ENCODE measurements at places on chromosomes 7 and 10. TPM values are rescaled to one million over a fixed set of nuclear protein-coding genes. Genes with fewer than 3 reads are reported as not detected.
A peak's percentile ranks its signal among the peaks of the same experiment; 100 is the strongest.

- H3K27me3 ChIP-seq: no peaks in the 10 kb centered on the region
- peak; percentile 53 for DNase-seq
- H3K4me1 ChIP-seq: peaks cover 50% of the 10 kb centered on the region
- H3K36me3 ChIP-seq: peaks cover 26% of the 10 kb centered on the region
These were observed 52.8 kb downstream of the PODXL start for GRCh38 chr7:131503639-131504038.

C10orf95 gene
- not detected for total RNA-seq

DNA sequence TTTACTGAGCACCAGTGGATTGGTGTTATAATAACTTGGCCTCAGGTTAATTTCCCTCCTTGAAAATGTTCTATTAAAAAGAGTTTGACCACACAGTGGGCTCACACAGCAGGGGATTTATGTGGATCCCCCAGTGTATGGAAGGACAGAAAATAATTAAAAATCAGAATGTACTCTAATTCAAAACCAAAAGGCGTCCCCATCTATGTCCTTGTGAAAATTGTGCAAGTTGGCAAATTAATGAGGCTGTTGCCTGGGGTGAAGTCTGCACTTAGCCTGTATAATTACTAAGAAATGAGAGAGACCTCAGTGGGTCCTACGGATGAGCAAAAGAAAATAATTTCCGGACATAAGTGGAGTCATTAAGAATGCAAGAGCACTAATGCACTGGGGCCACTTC lies 31.1 kb downstream of the PIK3CG start:
- H3K27me3 ChIP-seq: no peaks in the 10 kb centered on the region
- H3K36me3 ChIP-seq: no peaks in the 10 kb centered on the region
- H3K27ac ChIP-seq: no peak overlapping the region
- H3K4me3 ChIP-seq: no peak overlapping the region

ZNF365 gene
- total RNA-seq: 1.1 TPM

- no peak overlapping the region for H3K4me3 ChIP-seq
- H3K27ac ChIP-seq: no peak overlapping the region
- H3K27me3 ChIP-seq: no peaks in the 10 kb centered on the region
These were observed 78.3 kb upstream of the SLC26A5 start for GRCh38 chr7:103524042-103524907.

VSTM4 gene
- 22.7 TPM for total RNA-seq

BLNK gene
- 0.39 TPM for total RNA-seq

DNA sequence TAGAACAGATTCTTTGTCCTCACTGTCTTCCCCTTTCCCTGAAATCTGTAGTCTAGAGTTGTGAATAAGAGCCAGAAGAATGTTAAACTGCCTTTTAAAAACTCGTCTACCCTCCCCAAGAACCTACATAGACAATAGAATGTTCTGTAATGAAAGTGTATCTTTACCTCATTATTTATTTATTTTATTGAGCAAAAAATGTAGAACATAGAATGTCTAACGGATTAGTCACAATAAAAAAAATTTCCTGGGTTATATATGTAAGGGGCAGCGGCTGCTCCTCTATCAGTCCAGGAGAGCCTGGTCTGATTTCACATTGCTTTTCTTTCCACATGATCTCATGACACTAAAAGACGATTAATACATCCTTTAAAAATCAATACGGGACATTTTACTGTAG lies 135.7 kb downstream of the SDK1 start:
- DNase-seq: no peak
- H3K4me1 ChIP-seq: no peaks in the 10 kb centered on the region
- H3K36me3 ChIP-seq: no peaks in the 10 kb centered on the region
- H3K4me3 ChIP-seq: no peak overlapping the region
- H3K27ac ChIP-seq: no peak overlapping the region
- H3K27me3 ChIP-seq: no peaks in the 10 kb centered on the region

DNA sequence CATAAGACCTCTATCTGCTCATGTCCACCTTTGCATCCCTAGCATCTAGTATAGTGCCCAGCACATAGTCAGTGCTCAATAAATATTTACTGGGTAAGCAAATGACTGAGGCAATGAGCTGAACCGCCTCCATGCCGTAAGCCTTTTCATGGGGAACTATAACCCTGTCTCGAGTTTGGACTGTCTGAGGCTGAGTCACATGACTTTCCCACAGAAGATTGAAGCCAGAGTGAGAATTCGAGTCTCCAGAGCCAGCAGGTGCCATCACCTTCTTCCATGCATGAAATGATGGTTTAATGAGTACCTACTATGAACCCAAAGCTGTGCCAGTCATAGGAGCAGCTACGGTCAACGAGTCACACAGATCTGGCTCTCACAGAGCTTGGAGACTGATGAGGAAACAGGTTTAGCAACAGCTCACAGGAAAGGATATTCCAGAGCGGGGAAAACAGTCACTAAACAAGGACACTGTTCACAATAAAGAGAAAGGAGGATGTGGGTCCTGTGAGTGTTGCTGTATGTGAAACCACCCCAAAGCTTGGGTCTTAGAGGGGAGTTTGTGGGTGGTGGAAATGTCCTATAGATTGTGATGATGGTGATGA lies 75.2 kb downstream of the TEX36 start:
- no peak overlapping the region for H3K27ac ChIP-seq
- no peak overlapping the region for H3K4me3 ChIP-seq
- no peaks in the 10 kb centered on the region for H3K4me1 ChIP-seq
- no peaks in the 10 kb centered on the region for H3K27me3 ChIP-seq
- DNase-seq: peak; percentile 32

- H3K27ac ChIP-seq: no peak overlapping the region
- H3K36me3 ChIP-seq: no peaks in the 10 kb centered on the region
- H3K27me3 ChIP-seq: no peaks in the 10 kb centered on the region
- H3K4me1 ChIP-seq: no peaks in the 10 kb centered on the region
- H3K4me3 ChIP-seq: no peak overlapping the region
These were observed 7.0 kb downstream of the KNDC1 start for GRCh38 chr10:133166828-133167692.

ZNF804B gene
- 0.20 TPM for total RNA-seq

GRCh38 chr10:78366663-78367411 lies 333.2 kb downstream of the RPS24 start:
- H3K27ac ChIP-seq: no peak overlapping the region
- H3K4me3 ChIP-seq: no peak overlapping the region
- H3K27me3 ChIP-seq: no peaks in the 10 kb centered on the region
- no peaks in the 10 kb centered on the region for H3K36me3 ChIP-seq
- no peak for DNase-seq
- no peaks in the 10 kb centered on the region for H3K4me1 ChIP-seq

PTPRE gene
- 11.3 TPM for total RNA-seq

GRCh38 chr10:47257396-47258120 lies 42.4 kb upstream of the GDF10 start:
- no peak for DNase-seq
- no peaks in the 10 kb centered on the region for H3K36me3 ChIP-seq
- H3K27me3 ChIP-seq: no peaks in the 10 kb centered on the region
- no peak overlapping the region for H3K4me3 ChIP-seq
- H3K27ac ChIP-seq: no peak overlapping the region

CFAP58 gene
- 4.8 TPM for total RNA-seq

GRCh38 chr7:79453266-79453557 lies 255 bp downstream of the MAGI2 start:
- H3K4me1 ChIP-seq: no peaks in the 10 kb centered on the region
- H3K27ac ChIP-seq: peak overlapping the region; percentile 97
- no peaks in the 10 kb centered on the region for H3K27me3 ChIP-seq
- peak overlapping the region; percentile 78 for H3K4me3 ChIP-seq
- DNase-seq: no peak

UBE2D1 gene
- total RNA-seq: 18.0 TPM

DNA sequence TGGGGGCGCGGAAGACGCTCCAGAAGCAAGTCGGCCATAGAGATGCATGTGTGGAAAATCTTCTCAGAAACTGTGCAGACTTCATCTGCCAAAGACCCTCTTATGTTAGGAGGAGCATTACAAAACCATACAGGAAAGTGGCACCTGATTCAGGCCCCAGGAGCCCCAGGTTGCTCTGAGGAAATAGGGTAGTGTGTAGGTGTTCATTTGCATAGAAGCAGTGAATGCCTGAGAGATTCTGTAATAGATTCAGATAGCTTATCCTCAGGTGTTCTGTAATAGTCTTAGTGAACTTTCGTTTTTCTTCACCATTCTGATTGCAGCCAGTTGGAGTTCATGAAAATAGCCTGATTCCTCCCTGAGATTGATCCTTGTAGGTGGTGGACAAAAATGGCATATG lies 106.4 kb upstream of the GJD4 start:
- no peak overlapping the region for H3K27ac ChIP-seq
- no peaks in the 10 kb centered on the region for H3K27me3 ChIP-seq
- no peak for DNase-seq

BCL7B gene
- total RNA-seq: 108 TPM

- H3K27ac ChIP-seq: no peak overlapping the region
- no peaks in the 10 kb centered on the region for H3K36me3 ChIP-seq
- no peaks in the 10 kb centered on the region for H3K27me3 ChIP-seq
- no peak for DNase-seq
These were observed 54.9 kb upstream of the ANK3 start for GRCh38 chr10:60444494-60445064.

CTTNBP2 gene
- 4.4 TPM for total RNA-seq

DNA sequence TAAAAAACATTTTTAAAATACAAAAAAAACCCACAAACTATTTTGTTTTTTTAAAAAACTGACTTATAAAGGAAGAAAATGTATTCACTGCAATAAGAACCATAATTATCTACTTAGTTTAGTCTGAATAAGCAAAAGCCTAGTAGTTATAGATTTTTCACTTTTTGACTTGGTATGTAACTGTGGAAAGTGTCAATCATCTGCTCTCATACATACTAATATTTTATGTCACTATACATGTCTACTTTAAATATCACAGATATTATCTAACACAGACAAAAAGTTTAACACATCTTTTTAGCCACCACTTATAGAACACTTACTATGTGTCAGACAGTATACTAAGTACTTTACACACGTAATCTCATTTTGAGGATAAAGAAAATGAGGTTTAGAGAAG lies 3.2 kb upstream of the JMJD1C start:
- peaks cover 19% of the 10 kb centered on the region for H3K4me1 ChIP-seq
- no peaks in the 10 kb centered on the region for H3K27me3 ChIP-seq
- no peak for DNase-seq
- H3K4me3 ChIP-seq: no peak overlapping the region
- no peaks in the 10 kb centered on the region for H3K36me3 ChIP-seq
- no peak overlapping the region for H3K27ac ChIP-seq

GRCh38 chr10:20006169-20006870 lies 190.1 kb downstream of the PLXDC2 start:
- H3K36me3 ChIP-seq: peaks cover 3% of the 10 kb centered on the region
- H3K4me3 ChIP-seq: no peak overlapping the region
- DNase-seq: no peak
- H3K27me3 ChIP-seq: no peaks in the 10 kb centered on the region

GRCh38 chr7:5351507-5352265 lies 68.9 kb downstream of the SLC29A4 start:
- DNase-seq: no peak
- peaks cover 21% of the 10 kb centered on the region for H3K36me3 ChIP-seq
- H3K4me3 ChIP-seq: no peak overlapping the region
- no peaks in the 10 kb centered on the region for H3K27me3 ChIP-seq

AUTS2 gene
- total RNA-seq: 8.6 TPM

- no peaks in the 10 kb centered on the region for H3K4me1 ChIP-seq
- H3K27me3 ChIP-seq: no peaks in the 10 kb centered on the region
- H3K27ac ChIP-seq: no peak overlapping the region
- H3K36me3 ChIP-seq: no peaks in the 10 kb centered on the region
These were observed 469.2 kb upstream of the C7orf33 start for GRCh38 chr7:148121401-148121800.
